ENCODE measurements at places on chromosomes 3 and 15.

DNA sequence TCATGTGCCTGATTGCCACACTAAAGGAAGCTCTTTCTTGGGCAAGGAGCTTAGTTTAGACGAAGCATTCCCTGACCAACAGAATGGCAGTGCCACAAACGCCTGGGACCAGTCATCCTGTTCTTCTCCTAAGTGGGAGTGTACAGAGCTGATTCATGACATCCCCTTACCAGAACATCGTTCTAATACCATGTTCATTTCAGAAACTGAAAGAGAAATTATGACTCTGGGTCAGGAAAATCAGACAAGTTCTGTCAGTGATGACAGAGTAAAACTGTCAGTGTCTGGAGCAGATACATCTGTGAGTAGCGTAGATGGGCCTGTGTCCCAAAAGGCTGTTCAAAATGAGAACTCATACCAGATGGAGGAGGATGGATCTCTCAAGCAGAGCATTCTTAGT lies 18.4 kb downstream of the SENP5 start:
- no peak for DNase-seq

DNA sequence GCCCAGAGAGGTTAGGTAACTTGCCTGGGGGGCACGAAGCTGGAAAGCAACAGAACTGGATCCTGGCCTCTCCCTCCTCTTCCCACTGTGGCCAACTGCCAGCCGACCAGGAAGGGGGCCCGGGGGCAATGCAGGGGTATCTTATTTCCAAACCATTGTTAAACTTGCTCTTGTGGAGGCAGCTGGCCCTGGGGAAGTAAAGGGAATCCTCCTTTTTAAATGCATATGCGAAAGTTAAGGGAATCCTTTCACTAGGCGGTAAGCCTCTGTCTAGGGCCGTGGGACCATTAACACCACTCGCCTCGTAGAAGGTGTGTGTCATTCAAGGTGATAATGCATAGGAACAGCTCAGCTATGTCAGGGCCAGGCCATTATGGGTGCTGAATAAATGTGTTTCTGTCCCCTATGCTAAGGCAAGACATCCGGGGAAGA lies 68.6 kb downstream of the ST6GAL1 start:
- DNase-seq, result no peak

DNA sequence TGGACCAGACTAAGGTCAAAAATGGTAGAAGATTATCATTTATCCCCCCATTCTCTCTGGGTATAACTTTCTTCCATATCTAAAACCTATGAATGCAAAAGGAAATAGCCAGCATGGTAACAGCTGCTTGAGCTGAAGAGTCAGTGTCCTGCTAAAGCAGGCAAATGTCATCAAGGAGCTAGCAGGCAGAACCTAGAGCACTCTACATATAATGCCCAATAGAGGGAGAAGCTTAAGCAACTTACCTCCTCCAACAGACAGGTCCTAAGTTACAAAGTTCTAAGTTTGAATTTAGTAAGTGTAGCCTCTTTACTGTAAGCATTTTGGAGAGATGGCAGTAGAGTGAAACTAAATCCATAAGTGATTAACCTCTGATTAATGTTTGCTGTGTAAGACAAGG lies 7.7 kb downstream of the RAF1 start:
- DNase-seq, result no peak

GRCh38 chr15:89105147-89105546 lies 16.9 kb downstream of the ABHD2 start:
- no peak for DNase-seq

DNA sequence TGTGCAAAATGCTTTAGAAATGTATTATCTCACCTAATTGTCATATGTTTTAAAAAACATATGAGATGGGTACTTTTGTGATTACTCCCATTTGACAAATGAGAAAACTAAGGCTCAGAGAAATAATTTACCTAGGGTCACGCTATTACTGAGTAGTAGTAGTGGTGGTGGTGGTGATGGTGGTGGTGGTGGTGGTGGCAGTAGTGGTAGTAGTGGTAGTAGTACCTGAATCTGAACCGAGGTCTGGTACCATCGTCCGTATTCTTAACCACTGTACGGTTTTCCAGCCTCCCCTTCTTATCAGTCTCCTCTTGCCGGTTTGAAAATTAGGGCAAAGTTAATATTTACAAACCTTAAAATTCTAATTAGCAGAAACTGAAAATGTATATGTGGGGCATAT lies 102.4 kb downstream of the KLHL25 start:
- DNase-seq, result no peak

DNA sequence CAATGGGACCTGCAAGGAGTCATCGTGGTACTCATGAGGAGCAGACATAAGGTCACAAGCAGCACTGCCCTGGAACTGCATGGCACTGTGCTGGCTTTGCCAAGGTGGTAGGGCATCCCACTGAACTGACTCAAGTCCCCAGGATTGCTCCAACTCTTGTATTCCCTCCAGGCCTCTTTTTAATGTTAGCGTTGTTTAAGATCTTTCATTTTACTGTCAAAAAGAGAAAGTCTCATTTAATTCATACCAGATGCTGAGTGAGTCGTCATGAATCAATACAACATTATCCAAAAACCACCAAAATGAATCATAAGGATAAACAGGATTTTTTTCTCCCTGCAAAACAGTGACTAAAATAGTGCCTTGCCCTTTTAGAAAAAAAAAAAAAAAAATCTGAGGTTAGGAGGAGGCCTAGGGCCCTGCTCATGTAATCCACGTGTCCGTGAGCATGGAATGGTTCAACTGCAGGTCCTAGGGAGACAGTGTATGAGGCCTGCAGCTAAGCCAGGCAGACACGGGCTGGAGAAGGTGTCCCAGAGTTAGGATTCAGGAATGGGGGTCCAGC lies 36.7 kb upstream of the BLM start:
- no peak for DNase-seq

GRCh38 chr3:100230710-100231109 lies 30.1 kb upstream of the TBC1D23 start:
- DNase-seq, result no peak

DNA sequence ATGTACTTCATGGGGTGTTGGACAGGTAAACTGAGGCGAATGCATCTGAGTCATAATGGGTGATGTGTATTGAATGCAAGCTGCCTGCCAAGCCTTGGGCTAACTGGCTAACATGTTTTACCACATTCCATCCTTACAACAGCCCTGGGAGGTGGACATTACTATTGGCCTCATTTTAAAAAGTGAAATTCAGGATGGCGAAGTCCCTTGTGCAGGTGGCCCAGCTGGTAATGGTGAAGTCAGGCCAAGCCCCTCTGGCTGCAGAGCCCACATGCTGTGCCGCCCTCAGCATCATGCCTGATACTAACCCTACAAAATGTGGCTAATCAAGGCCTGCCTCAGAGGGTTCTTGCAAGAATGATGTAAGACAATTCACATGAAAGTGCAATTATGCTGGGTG lies 60.0 kb upstream of the CHD2 start:
- DNase-seq, result no peak

- peak; percentile 23 for DNase-seq
These were observed 9.4 kb upstream of the RPL24 start for GRCh38 chr3:101695779-101696372.
